Femur (tissue), 1 donor: ENCODE measurements at places on chromosomes 5 and 9.

- no peak for DNase-seq
Observed at GRCh38 chr9:114501796-114502682, 3.2 kb downstream of the WHRN start.

- DNase-seq: no peak
Observed at GRCh38 chr5:1538741-1539392, 15.1 kb upstream of the LPCAT1 start.

GRCh38 chr9:19074836-19075235, 25.6 kb downstream of the RRAGA start:
- no peak for DNase-seq

GRCh38 chr5:132067451-132067850, 6.1 kb upstream of the CSF2 start:
- DNase-seq: no peak

GRCh38 chr5:175457466-175457865, 13.5 kb upstream of the DRD1 start:
- no peak for DNase-seq

- no peak for DNase-seq
Observed at GRCh38 chr9:87336914-87337333, 160.7 kb upstream of the DAPK1 start.

DNA sequence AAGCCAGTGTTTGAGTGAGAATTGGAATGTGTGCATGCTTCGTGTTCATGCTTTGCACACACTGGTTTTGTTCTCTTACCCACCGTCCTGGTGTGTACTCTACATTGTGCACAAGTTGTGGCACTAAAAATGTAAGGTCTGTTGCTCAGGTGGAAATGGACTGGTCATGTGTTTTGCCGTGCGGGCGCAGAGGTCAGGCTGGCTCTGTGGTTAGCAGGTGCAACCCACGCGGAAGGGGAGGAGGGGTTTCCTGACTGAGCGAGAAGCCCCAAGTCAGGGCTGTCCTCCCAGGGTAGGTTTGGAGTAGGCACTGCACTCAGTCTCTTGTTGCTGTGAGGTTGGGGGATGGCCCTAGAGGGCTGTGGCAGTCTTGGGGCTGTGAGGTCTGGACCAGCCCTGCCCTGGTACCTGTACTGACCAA, 86.6 kb downstream of the EHMT1 start:
- DNase-seq: no peak

DNA sequence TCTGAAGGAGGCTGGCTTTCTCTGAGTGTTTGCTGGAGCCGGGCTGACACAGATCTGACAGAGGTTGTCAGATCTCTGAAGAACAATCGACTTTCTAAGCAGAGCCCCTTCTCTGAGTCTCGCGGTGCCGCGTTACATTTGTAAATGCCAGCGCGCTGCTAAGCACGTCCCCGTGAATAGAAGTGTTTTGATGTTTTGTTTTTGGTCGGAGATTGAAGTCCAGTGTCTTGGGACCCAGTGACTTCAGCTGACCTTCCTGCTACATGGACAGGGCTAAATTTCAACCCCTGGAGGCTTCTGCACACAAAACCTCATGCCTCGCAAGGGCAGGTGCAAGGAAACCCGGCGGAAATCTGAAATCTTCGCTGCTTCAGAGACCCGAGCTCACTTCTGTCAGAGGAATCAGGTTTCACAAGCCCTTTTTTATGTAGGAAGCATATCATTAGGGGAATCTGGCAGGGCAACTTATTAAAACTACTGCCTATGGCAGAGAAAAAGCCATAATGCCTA, 27.2 kb downstream of the NEUROG1 start:
- DNase-seq: no peak

- DNase-seq: peak; percentile 8
Observed at GRCh38 chr5:171623551-171624097, 162.0 kb upstream of the SMIM23 start.

DNA sequence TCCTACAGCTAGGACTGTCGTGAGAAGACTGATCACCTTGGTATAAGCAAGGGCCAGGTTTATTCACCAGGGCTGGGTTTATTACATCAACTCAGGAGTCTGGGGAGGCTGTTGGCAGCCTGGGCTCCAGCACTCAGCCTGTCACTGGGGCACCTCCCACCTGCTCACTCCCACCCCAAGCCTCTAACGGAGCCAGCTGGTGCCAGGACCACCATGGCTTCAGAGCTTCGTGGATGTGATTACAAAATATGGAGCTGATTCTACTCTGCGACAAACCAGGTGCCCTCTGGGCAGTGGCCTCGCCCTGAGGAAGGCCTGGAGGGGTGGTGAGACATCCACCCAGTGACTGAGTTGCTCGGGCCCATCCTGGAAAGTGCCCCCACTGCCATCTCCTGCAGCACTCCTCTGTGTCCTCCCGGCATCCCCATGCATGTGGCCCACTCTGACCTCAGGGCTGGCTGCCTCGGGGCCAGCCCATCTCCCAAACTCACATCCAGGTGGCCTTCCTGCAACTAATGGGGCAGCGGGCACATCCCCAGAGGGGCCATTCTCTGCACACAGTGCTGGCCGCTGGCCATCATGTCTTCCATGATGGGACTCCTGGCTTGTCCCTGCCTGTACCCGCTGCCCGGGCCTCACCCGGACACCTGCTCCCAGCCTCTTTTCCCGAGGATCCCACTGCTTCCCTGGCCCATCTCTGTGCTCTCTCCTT, 49.6 kb downstream of the SECISBP2 start:
- DNase-seq: no peak

GRCh38 chr5:180353980-180354452, 880 bp upstream of the GFPT2 start:
- no peak for DNase-seq

DNA sequence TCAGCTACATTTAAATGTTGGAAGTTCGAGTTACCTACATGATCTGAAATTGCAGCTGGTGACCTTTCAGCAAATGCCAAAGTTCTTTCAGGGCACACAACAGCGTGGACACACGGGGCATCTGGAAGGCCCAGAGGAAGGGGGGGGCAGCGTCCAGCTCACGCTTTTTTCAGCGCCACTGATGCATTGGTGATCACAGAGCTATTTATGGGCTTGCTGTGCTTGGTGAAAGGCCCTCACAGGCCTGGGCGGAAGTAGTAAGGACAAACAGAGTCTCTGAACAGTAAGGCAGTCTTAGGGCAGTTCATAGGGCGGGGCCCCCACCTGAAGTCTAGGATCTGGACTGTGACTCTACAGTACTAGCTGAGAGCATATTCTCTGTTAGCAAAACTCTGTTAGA, 6.6 kb upstream of the FBP2 start:
- no peak for DNase-seq
